ENCODE measurements at places on chromosomes 5 and 9. TPM values are rescaled to one million over a fixed set of nuclear protein-coding genes. Genes with fewer than 3 reads are reported as not detected.

GRCh38 chr9:19901586-19901985 lies 112.7 kb upstream of the SLC24A2 start:
- H3K27ac ChIP-seq, result no peak overlapping the region
- no peaks in the 10 kb centered on the region for H3K27me3 ChIP-seq

The TMEM8B gene
- total RNA-seq, result 27.2 TPM

The TMEM215 gene
- 0.27 TPM for total RNA-seq

The CDH9 gene
- 0.68 TPM for total RNA-seq

GRCh38 chr5:52758014-52758413 lies 29.7 kb upstream of the ITGA1 start:
- H3K36me3 ChIP-seq, result no peaks in the 10 kb centered on the region
- no peak overlapping the region for H3K27ac ChIP-seq
- H3K27me3 ChIP-seq, result no peaks in the 10 kb centered on the region
- no peaks in the 10 kb centered on the region for H3K4me1 ChIP-seq
- no peak for DNase-seq

DNA sequence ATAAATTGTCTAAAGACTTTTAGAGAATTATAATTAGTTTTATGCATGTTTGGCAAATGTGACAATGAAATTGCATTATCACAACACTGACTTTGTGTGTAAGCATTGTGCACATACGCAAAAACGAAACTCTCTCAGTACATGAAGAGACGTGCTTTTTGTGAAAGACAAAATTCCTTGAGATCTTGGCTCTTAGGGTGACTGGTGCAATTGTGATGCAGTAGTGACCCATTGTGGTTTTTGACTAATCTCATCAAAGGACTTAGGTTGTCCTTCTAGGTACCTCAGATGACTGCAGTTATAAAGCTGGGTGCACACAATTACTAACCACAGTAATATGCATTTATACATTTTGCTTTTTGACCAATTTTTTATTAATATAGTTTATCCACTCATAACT lies 25.3 kb upstream of the TYRP1 start:
- no peaks in the 10 kb centered on the region for H3K27me3 ChIP-seq
- H3K36me3 ChIP-seq, result no peaks in the 10 kb centered on the region
- no peaks in the 10 kb centered on the region for H3K4me1 ChIP-seq
- H3K27ac ChIP-seq, result no peak overlapping the region
- DNase-seq, result no peak

The SECISBP2 gene
- 47.1 TPM for total RNA-seq

- H3K27me3 ChIP-seq, result no peaks in the 10 kb centered on the region
- no peak overlapping the region for H3K4me3 ChIP-seq
- peaks cover 45% of the 10 kb centered on the region for H3K36me3 ChIP-seq
- H3K27ac ChIP-seq, result no peak overlapping the region
- DNase-seq, result no peak
- no peaks in the 10 kb centered on the region for H3K4me1 ChIP-seq
Measured at GRCh38 chr5:154816891-154817492, 33.4 kb downstream of the FAXDC2 start.

GRCh38 chr9:3181049-3181953 lies 337.4 kb upstream of the PUM3 start:
- peak; percentile 74 for DNase-seq
- H3K4me3 ChIP-seq, result peak overlapping the region; percentile 90
- peaks cover 54% of the 10 kb centered on the region for H3K27me3 ChIP-seq
- H3K27ac ChIP-seq, result no peak overlapping the region

GRCh38 chr9:111427186-111427585 lies 57.0 kb downstream of the ECPAS start:
- H3K36me3 ChIP-seq, result peaks cover 35% of the 10 kb centered on the region
- DNase-seq, result no peak

DNA sequence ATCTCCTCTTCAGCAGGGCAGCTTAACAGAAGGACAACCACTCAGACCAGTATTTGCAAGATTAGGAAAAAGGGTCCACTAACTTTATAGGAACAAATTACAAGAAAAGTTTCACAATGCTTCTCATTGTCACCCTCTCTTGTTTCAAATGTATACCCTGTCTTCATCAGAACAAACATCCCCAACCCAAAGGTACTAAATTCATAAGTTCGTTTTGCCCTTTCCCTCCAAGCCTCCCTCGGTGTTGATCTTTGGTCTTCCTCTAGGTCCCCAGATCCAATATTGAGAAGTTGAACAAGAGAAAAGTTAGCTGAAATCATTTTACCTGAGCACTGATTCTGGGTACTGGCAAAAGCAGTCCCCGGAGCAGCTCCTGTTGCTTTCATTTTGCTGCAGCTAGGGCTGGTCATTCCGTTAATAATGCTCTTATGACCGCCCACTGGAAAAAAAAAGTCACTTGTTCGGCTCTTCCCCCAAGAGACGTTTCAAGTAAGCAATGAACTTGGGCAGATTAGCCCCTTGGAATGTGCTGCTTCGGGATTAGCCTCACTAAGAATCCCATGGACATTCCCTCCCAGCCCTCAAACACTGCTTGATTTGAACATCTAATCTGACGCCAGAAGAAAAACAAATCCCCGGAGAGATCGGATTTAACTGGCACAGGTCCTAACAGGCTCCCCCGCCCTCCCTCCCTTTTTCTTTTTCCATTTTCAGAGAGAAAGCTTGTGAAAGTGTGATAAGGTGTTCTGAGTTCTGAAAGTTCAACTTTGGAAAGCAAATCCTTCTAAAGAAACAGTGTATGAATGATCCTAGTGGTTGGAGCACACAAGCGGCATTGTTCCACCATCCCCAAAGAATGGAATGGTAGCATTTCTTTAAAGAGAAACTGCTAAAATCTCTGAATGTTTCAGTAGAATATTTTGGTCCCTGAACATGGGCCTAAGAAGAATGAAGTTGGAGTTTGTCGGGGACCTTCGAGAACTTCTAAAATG lies 252.5 kb downstream of the TRPM3 start:
- H3K4me3 ChIP-seq, result peak overlapping the region; percentile 82
- no peaks in the 10 kb centered on the region for H3K36me3 ChIP-seq
- peak overlapping the region; percentile 62 for H3K27ac ChIP-seq
- peaks cover 7% of the 10 kb centered on the region for H3K4me1 ChIP-seq
- peaks cover 18% of the 10 kb centered on the region for H3K27me3 ChIP-seq

The ANKRD31 gene
- total RNA-seq, result 0.45 TPM

The NOP16 gene
- total RNA-seq, result 44.7 TPM

GRCh38 chr9:119332522-119332921 lies 36.7 kb downstream of the BRINP1 start:
- no peak overlapping the region for H3K4me3 ChIP-seq
- peaks cover 19% of the 10 kb centered on the region for H3K36me3 ChIP-seq
- peaks cover 30% of the 10 kb centered on the region for H3K4me1 ChIP-seq
- no peak for DNase-seq

The ANP32B gene
- 119 TPM for total RNA-seq

DNA sequence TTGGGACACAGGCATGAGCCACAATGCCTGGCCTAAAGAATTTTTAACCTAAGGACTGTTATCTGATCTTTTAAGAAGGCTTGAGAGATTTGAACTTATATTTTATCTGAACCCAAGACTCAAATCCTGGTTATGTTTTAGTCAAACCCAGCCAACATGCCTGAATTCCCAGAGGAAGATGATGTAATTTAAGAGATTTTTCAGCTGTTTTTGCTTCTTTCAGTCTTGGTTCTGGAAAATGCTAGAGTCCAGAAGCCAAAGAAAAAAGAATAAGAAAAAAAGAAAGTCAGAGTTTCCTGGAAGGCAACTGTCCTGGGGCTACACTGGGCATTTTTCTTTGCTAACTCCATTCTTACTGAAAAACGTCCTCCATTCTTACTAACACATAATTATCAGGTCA lies 85.8 kb downstream of the SNX18 start:
- peaks cover 7% of the 10 kb centered on the region for H3K4me1 ChIP-seq
- no peak overlapping the region for H3K4me3 ChIP-seq
- H3K36me3 ChIP-seq, result no peaks in the 10 kb centered on the region
- H3K27me3 ChIP-seq, result no peaks in the 10 kb centered on the region
- DNase-seq, result no peak

DNA sequence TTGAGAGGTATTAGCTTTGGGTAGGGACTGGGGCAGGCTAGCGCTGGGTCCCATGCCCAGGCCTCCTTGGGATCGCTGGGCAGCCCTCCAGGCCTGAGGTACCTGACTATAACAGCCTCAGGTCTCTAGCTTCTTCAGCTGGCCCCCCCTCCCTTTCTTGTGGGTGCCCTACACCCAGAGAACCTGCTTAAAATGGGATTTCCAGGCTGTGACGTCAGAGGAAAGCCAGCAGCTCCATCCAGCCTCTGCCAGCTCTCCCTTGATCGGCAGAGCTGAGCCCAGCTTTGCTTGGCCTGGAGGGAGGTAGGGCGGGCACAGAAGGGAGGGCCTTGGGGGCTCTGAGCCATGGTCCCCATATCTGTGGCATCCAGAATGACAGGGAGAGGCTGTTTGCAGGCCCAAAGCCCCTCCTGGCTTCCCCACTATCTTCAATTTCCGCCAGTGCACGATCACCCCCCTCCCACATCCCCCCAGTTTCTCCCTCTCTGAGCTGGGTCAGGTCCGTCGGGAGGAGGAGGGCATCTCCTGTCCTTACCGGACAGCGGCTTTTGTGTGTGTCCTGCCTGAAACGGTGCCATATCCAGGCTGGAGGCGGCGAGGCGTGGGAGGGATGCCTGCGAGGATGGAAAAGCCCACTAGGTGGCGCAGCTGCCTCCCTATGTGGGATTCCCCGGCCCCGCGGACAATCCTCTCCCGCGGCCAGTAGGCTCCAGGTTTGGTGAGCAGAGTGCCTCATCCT lies 10.8 kb downstream of the REEP2 start:
- H3K36me3 ChIP-seq, result no peaks in the 10 kb centered on the region
- peaks cover 22% of the 10 kb centered on the region for H3K4me1 ChIP-seq
- H3K27me3 ChIP-seq, result peaks cover 5% of the 10 kb centered on the region
- peak overlapping the region; percentile 70 for H3K27ac ChIP-seq
- H3K4me3 ChIP-seq, result peak overlapping the region; percentile 74

- no peak overlapping the region for H3K4me3 ChIP-seq
- H3K36me3 ChIP-seq, result peaks cover 4% of the 10 kb centered on the region
- no peak overlapping the region for H3K27ac ChIP-seq
- peaks cover 5% of the 10 kb centered on the region for H3K4me1 ChIP-seq
- no peaks in the 10 kb centered on the region for H3K27me3 ChIP-seq
Measured at GRCh38 chr5:143932584-143932983, 120.6 kb downstream of the HMHB1 start.

GRCh38 chr9:133360400-133361393 lies 4.3 kb downstream of the SURF2 start:
- peak overlapping the region; percentile 72 for H3K27ac ChIP-seq
- no peak for DNase-seq
- peaks cover 15% of the 10 kb centered on the region for H3K4me1 ChIP-seq
- H3K27me3 ChIP-seq, result no peaks in the 10 kb centered on the region
- no peak overlapping the region for H3K4me3 ChIP-seq
- peaks cover 7% of the 10 kb centered on the region for H3K36me3 ChIP-seq

GRCh38 chr5:173385832-173386360 lies 57.7 kb upstream of the STC2 start:
- no peak for DNase-seq
- peaks cover 10% of the 10 kb centered on the region for H3K27me3 ChIP-seq
- H3K36me3 ChIP-seq, result no peaks in the 10 kb centered on the region

The IL4 gene
- not detected for total RNA-seq

DNA sequence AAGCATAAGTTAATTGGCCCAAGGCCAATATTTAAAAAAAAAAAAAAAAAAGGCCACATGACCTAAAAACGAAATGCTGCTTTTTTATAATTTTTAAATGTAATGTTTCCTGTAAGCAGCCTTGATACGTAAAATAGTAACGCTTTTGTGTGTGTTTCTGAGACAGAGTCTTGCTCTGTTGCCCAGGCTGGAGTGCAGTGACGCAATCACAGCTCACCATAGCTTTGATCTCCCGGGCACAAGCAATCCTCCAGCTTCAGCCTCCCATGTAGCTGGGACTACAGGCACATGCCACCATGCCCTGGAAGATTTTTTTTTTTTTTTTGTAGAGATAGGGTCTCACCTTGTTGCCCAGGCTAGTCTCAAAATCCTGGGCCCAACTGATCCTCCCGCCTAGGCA lies 179.9 kb downstream of the EDIL3 start:
- H3K27me3 ChIP-seq, result no peaks in the 10 kb centered on the region
- H3K27ac ChIP-seq, result no peak overlapping the region
- no peaks in the 10 kb centered on the region for H3K4me1 ChIP-seq
- H3K36me3 ChIP-seq, result no peaks in the 10 kb centered on the region
- no peak for DNase-seq

GRCh38 chr5:2753452-2754420 lies 2.3 kb upstream of the IRX2 start:
- H3K4me1 ChIP-seq, result peaks cover 41% of the 10 kb centered on the region
- H3K36me3 ChIP-seq, result peaks cover 14% of the 10 kb centered on the region
- peak overlapping the region; percentile 88 for H3K27ac ChIP-seq
- no peak for DNase-seq

DNA sequence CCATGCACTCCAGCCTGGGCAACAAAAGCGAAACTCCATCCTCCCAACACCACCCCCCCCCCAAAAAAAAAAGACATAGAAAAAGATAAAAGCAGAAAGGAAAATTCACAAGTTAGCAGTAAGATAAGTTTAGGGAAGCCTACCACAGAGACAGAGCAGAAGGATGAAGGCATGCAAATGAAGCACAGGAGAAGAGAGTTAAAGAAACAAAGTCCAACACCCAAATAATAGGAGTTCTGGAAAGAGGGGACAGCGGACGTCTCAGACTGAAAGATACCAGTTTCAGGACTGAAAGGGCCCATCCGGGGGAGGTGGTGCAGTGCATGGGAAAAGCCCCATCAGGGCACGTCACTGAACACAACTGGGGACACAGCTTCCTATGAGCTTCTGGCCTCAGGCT lies 54.3 kb downstream of the OTULIN start:
- H3K27ac ChIP-seq, result no peak overlapping the region
- no peaks in the 10 kb centered on the region for H3K27me3 ChIP-seq
- DNase-seq, result no peak
- H3K4me3 ChIP-seq, result no peak overlapping the region
- H3K4me1 ChIP-seq, result no peaks in the 10 kb centered on the region
- H3K36me3 ChIP-seq, result peaks cover 29% of the 10 kb centered on the region

GRCh38 chr9:87973122-87973521 lies 1.2 kb downstream of the CDK20 start:
- peaks cover 14% of the 10 kb centered on the region for H3K4me1 ChIP-seq
- peaks cover 6% of the 10 kb centered on the region for H3K36me3 ChIP-seq
- peak overlapping the region; percentile 78 for H3K27ac ChIP-seq
- H3K27me3 ChIP-seq, result no peaks in the 10 kb centered on the region

The MARCOL gene
- not detected for total RNA-seq

The GCNT4 gene
- 8.3 TPM for total RNA-seq

Measured in type B pancreatic cell (in vitro differentiated cells).